ENCODE measurements at places on chromosomes 7 and 10.

DNA sequence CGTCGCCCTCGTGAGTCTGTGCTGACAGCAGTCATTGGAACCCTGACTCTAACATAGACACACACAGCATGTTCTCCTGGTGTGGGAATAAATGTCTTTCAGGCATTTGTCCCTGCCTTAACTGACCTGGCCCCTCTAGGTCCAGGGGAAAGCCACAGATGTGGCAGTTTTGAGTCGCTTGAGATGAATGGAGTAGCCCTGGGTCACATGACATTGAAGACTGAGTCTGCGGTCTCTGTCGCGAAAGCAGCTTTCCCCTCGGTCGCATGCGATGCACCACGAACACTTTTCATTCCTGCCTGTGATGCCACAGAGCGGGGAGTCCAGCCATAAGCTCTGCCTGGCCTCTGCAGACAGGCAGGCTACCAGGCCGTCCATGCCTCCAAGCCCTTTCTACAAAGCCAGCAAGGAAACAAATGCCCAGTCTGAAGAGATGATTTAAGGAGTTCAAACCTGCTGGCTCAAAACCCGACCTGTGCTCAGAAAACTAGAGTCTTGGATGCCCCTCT, 172.3 kb downstream of the WDR37 start:
- no peak for DNase-seq

GRCh38 chr7:4288791-4289394, 393.2 kb upstream of the FOXK1 start:
- no peak for DNase-seq

DNA sequence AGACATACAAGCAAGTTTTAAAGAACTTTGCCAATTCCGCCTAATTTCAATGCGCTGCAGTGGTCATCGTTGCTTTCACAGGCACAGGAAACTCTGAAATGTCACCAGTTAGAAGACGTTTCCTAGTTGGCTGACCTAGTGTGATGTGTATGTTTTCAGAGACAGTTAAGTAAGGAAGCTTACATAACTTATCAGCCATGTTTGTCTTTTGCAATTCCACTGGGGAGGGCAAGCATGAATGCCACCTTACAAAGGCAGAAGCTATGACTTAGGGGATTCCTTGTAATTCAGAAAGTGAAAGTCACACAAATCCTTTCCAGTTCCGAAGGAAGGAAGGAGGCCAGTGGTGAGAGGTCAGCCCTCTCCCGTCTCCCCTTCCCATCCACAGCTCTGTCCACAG, 15.0 kb upstream of the NPS start:
- DNase-seq: no peak

GRCh38 chr7:152735443-152736004, 24.0 kb upstream of the ACTR3B start:
- no peak for DNase-seq

- no peak for DNase-seq
Measured at GRCh38 chr10:59843748-59844147, 62.6 kb downstream of the CCDC6 start.

GRCh38 chr7:2038931-2039728, 193.6 kb downstream of the MAD1L1 start:
- no peak for DNase-seq

GRCh38 chr10:75238182-75239095, 2.7 kb upstream of the COMTD1 start:
- no peak for DNase-seq

DNA sequence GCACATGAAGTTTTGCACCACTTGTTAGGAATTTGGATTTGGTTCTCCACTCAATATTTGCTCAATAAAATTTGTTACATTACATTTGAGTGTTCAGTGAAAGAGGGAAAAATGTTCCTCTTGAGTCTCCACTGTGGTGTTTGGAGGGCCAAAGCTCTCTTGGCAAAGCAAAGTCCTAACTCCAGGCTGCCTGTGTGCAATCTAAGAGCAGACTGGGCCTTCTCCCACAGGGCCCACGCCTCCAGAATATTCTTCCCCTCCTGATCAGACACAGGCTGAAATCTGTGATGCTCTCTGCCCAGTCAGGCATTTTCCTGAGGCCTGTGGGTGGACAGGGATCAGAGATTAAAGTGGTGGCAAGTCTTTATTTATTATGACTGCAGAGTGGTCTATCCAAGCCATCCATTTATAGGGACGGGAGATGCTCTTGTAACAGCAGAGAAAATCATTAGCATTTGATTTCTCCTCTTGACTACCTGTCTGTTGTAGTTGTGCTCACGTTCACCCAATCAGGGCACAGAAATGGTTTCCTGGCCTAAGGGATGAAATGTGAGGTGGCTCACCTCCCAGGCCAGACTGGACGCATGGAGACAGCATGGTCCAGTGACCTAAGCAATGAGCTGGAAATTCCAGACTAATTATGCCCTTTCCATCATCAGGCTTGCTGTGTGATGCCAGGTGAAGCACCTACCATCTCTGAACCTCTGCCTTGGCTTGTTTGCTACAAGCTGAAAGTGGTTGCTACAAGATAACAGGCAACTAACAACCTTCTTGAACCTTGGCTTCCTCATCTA, 147.1 kb upstream of the NRBF2 start:
- no peak for DNase-seq

GRCh38 chr10:129717816-129718547, 246.1 kb downstream of the EBF3 start:
- no peak for DNase-seq

DNA sequence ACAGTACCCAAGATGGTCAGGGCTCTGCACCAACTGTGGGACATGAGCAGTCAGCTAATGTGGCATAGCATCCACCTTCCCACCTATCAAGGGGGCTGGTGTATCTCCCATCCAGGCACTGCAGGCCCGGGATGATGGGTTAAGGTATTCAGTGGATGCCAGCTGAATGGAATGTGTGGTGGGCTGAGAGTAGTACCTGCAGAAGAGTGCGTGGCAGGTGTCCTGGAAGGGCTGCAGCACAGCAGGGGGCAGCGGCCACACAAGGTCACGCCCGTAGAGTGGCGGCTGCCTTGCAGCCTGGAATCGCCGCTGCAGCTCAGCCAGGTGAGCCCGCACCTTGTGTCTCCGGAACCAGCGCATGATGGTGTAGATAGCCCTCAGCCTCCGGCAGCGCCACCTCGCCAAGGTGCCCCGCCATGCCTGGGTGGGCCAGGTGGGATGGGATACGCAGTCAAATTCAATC, 13.3 kb downstream of the MYO1G start:
- DNase-seq: no peak

- no peak for DNase-seq
Measured at GRCh38 chr7:105643384-105643783, 62.1 kb upstream of the EFCAB10 start.

- DNase-seq: no peak
Measured at GRCh38 chr10:12726971-12727831, 274.3 kb downstream of the CCDC3 start.

- DNase-seq: no peak
Measured at GRCh38 chr10:4141471-4141870, 356.5 kb upstream of the KLF6 start.

DNA sequence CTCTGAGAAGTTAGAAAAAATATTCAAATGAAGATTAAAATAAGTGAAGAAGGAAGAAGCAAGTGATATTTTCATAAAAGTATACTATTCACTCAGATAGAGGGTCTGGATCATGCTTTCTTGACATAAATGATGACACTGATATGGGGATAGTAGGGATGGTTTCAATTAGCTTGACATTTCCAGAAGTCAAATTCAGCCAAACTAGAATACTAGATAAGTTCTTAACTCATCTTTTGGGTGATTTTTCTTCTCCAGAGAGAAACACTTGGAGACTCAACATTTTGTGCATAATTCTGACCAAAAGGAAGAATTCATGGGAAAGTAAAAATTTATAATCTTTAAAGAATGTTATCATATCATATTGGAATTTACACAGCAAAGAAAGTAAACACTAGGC, 152.0 kb upstream of the LRGUK start:
- no peak for DNase-seq

DNA sequence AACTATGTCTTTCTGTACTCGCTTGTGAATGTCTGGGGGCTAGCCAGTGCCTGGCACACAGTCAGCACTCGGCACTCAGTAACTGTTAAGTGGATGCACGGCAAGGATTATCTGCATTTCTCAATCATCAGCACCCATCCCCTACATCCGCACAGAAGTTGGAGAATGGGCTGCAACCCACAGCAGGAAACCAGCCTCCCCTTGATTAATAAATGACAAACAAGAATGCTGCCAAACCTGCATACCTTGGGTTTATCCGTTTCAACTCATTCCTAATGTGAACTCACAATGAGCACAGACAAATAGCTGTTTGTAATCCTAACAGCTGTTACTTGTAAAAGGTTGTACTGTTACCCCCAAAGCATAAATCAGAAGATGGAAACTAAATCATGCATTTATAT, 28.9 kb downstream of the PPP1R3C start:
- DNase-seq: no peak

DNA sequence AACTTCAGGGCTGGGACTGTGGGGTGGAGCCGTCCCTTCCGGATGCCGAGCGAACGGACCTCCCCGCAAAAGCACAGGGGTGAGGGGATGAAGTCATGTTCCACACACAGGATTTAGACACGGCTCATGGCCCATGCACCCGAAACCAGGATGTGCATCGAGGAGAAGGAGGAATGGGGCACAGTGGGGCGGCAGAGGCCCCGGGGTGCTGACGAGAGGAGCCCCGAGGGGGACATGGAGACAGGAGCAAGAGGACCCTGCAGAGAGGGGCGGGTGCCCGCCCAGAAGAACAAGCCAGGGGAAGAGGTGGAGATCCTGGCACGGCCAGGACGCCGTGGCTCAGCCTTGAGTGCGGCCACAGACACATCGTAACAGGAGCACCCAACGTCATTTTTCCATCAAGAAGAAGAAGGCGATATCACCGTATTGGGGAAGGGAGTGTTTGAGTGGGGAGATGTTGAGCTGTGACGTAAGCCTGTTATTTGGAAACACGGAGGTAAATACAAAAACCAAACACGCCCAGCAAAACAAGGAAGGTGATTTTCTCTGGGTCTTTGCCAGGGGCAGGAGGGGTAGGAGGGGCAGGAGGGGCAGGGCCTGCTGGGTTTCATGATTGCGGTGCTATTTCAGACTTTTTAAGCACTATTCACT, 25.3 kb upstream of the FOXL3 start:
- DNase-seq: no peak

- DNase-seq: no peak
Measured at GRCh38 chr10:113520690-113521474, 32.0 kb upstream of the HABP2 start.

DNA sequence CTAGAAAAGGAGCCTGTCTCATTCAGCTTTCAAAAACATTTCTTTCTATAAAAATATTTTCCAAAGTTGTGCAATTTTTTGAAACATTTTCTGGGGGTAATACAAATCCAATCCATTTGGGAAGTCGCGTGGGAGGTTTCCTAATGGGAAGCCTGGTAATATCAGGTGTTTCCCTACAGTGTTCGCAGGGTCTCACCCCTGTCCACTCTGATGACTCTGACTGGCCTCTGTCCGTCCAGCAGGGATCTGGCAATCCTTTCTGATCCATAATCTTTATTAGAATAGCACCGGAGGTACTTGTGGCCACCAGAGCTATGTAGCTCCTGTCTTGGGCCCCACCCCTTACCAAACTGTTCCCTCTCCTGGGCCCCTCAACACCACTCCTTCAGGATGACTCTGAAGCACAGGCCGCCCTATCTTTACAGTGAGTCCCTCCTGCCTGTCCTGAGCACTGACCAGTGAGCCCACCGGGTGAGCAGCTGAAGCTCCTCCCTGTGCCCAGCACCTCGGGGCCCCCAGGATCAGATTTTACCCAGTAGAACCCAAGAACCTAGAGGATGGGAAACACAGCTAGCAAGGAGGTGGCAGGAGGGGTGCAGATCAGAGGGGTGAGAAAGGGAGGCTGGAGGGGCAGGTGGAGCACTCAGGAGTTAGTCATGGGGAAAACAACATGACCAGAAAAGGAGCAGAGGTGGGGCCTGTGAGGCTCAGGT, 84.8 kb downstream of the PTPRE start:
- DNase-seq: no peak

- DNase-seq: no peak
Measured at GRCh38 chr10:17316488-17317170, 88.6 kb downstream of the VIM start.

DNA sequence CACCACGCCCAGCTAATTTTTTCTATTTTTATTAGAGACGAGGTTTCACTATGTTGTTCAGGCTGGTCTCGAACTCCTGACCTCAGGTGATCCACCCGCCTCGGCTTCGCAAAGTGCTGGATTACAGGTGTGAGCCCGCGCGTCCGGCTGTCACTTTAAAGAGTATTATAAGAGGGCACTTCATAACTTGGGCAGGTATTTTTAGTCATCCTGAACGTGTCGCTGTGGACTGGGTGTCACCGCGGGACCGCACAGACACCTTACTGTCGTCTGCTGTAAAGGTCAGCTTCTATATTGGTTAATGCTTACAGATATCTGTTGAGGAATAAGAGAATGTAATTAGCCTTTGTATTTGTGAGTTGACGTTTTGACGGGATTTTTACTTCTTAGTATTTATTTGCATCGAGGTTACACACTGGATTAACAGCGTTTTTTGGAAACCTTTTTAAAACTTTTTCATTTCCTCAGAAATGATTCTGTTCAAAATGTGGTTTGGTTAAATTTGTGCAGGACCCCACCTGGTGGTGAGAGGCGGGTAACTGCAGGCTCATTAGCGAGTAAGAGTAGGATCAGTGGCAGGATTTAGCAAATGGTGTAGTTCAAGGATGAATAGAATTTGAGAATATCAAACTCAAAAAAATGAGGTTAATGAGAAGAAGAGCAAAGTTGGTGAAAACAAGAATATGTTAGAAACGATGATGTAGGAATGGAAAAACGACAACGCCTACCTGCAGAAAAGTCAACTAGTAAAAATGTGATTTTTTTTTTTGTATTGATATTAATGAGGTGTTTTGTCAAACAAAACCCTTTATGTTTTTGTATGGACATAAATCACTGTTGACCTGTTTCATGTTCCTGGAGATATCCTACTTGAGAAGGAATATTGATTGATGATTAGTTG, 3.2 kb downstream of the DNAJB6 start:
- DNase-seq: peak; percentile 43

DNA sequence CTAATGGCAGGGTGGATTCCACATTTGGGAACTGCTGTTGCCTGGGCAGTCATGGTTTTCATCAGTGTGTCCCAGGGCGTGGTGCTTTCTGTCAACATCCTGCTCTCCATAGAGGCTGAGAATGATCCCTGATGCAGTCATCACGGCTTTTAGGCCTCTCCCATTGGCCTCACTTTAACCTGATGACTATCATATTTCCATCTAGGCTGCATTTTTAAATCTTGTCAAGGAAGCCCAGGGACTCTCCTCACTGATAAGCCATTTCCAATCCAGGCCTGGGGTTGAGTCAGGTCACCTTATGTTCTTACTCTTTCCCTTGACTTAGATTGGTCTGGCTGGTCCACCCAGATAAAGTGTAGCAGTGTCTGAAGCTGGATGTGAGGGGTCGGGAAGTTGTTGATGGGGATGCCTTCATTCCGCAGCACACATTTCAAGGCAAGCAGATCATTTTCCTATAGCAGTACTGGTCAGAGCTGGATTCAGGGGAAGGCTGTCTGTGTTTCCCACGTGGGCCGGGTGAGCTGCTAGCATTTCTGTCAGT, 177.0 kb downstream of the AUTS2 start:
- no peak for DNase-seq
